Esophagus squamous epithelium (tissue), 5 donors: ENCODE measurements at places on chromosomes 6 and 20.

GRCh38 chr20:45436732-45437485, 21.0 kb downstream of the PIGT start:
- DNase-seq = no peak
- peak overlapping the region; percentile 55 for H3K27ac ChIP-seq
- H3K4me1 ChIP-seq = peaks cover 3% of the 10 kb centered on the region
- H3K27me3 ChIP-seq = no peaks in the 10 kb centered on the region

DNA sequence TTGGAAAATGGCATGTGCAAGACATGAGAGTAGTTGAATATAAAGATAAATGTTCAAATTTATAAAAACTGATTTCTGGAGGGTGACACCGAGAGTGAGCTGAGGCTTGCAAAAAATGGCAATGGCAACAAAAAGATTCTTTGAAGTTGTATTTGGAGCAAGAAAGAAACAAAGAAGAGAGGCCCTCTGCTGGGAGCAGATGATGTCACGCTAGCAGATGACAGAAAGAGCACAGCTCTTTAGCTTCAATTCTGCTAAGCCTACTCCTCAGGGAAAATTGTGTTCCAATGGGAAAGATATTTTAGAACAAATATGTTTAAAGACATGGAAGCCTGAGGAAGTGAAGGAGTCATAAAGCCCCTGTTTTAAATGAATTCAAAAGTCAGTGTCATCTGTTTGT, 125.3 kb upstream of the NOX3 start:
- no peaks in the 10 kb centered on the region for H3K36me3 ChIP-seq
- H3K4me3 ChIP-seq = no peak overlapping the region
- DNase-seq = no peak
- H3K27me3 ChIP-seq = no peaks in the 10 kb centered on the region
- H3K4me1 ChIP-seq = no peaks in the 10 kb centered on the region

DNA sequence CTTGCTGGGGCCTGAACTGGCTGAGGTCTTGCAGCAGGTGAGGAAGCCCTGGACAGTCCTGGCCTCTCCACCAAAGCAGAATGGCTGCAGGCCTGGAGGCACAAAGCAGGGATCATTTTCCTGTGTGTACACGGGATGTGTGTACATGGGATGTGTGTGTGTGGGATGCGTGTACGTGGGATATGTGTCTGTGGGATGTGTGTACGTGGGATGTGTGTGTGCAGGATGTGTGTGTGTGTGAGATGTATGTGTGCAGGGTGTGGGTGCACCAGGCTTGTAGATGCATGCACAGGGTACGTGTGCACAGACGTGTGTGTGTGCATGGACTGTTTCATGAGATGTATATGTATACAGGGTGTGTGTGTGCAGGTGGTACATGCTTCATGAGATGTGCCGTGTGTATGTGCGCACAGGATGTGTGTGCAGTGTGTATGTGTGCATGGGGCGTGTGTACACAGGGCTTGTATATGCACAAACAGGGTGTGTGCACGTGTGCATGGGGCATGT, 7.9 kb upstream of the CHRNA4 start:
- no peaks in the 10 kb centered on the region for H3K27me3 ChIP-seq
- no peak overlapping the region for H3K27ac ChIP-seq
- no peak overlapping the region for H3K4me3 ChIP-seq
- no peaks in the 10 kb centered on the region for H3K4me1 ChIP-seq
- DNase-seq = no peak

GRCh38 chr20:63740627-63741353, 1.2 kb downstream of the SLC2A4RG start:
- peaks cover 65% of the 10 kb centered on the region for H3K4me1 ChIP-seq
- no peaks in the 10 kb centered on the region for H3K27me3 ChIP-seq
- DNase-seq = no peak
- peak overlapping the region; percentile 82 for H3K27ac ChIP-seq

DNA sequence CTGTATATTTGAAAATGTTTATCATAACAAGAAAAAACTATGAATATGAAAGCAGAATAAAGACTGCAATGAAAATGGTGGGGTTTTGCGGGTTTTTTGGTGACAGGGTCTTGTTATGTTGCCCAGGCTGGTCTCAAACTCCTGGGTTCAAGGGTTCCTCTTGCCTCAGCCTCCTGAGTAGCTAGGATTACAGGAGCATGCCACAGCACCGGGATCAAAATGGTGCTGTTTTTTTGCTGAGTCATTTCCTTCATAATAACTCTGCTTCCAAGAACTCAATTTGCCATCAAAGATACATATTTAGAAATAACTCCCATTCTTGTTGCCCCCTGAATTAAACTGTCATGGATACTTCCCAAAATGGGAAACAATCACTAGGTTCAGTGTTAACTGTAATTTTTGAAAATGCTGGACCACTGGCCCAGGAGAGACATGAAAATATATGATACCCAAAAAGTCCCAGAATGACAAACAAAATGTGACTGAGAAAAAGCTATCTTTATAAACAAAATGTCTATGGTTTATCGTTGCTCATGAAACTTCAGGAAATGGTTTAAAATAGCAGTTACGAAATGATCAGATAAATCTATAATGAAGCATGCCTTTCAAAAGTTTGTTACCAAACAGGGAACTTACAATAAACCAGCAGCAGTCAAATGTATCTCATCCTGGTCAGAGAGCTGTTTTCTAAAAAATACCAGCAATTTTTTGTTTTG, 32.2 kb downstream of the ILRUN start:
- no peak for DNase-seq
- peaks cover 16% of the 10 kb centered on the region for H3K4me1 ChIP-seq
- H3K4me3 ChIP-seq = no peak overlapping the region
- H3K27ac ChIP-seq = peak overlapping the region; percentile 56
- no peaks in the 10 kb centered on the region for H3K36me3 ChIP-seq
- H3K27me3 ChIP-seq = no peaks in the 10 kb centered on the region
